Activated CD4-positive, alpha-beta T cell treated with anti-CD3 and anti-CD28 coated beads, Interleukin-2, amount 50 U/mL, for 24 hours (primary cell): ENCODE measurements at places on chromosomes 11 and 22.

DNA sequence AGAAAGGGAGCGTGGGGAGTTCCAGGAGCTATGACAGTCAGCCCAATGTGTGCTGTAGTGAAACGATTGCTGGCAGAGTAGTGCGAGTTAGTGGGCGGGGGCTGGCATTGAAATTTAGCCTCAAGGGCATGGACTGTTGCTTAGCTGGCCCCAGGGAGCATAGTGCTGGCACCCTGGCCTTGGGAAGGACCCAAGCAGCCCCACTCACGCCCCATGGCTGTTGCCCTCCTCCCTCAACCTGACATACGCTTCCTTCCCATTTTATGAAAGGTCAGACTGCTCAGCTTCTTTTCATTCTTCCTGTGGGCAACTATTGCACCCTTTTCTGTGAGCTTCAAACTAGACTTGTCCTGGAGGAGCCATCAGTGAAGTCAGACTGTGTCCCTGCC lies 52.0 kb upstream of the SUSD2 start:
- no peak for DNase-seq

- no peak for DNase-seq
Observed at GRCh38 chr22:25475257-25476022, 89.0 kb upstream of the GRK3 start.

DNA sequence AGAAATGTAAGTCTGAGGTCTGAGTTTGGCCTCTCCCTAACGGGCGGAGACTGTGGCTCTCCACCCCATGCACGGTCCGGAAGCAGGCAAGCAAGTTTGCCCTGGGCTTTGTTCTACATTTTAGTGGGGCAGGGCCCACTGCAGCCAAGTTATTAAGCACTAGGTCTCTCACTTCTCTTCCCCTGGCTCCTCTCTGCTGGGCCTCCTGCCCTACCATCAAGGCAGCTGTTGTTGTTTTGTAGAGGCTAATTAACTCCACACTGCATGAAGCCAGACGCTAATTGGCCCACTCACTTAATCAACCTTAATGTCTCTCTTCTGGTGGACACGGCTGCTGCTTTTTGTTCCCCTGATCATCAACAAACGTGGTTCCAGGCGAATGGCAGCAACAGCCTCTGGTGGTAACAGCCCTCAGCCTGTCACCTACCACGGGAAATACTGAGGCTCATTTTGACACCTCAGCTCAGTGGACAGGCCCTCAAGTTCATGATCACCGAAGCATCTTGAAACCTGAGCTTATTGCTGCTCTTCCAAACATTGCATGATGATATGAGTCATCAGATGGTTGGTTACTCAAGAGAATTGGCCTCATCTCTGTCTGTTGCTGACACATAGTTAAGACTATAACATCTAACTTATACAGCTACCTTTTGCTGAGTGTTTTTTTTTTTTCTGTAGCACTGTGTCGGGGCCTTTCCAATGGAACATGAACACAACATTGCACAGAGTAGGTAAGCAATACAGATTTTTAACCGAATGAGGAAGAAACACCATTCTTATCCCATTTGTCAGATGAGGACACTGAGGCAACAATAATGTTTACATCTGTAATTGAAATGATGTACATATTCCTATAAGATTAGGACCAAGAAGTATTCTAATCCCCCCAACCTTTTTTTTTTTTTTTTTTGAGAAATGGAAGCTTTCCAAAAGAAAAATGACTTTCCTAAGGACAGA lies 20.8 kb upstream of the LMO2 start:
- no peak for DNase-seq

DNA sequence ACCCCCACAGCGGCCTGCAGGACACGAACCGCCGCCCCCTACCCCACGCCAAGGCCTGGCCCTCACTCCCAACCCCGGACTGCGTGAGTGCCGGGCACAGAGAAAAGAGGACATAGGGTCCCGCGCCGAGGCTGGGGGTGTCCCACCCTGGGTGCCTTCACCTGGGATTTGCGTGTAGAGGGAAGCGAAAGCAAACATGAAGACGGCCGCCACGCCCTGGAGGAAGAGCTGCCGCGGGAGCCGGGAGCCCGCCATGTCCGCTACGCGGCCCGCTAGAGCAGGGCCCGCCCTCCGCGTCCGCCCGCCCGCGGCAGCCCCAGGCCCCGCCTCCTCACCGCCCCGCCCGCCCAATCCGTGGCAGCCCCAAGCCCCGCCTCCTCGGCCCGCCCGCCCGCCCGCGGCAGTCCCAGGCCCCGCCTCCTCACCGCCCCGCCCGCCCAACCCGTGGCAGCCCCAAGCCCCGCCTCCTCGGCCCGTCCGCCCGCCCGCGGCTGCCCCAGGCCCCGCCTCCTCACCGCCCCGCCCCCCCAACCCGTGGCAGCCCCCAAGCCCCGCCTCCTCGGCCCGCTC lies at the start of gene LMF2:
TSS of gene LMF2 (minus strand) at position 282 of the 570 bp plus-strand sequence. CDS start at position 255, 27 bp downstream.
- peak; percentile 87 for DNase-seq

DNA sequence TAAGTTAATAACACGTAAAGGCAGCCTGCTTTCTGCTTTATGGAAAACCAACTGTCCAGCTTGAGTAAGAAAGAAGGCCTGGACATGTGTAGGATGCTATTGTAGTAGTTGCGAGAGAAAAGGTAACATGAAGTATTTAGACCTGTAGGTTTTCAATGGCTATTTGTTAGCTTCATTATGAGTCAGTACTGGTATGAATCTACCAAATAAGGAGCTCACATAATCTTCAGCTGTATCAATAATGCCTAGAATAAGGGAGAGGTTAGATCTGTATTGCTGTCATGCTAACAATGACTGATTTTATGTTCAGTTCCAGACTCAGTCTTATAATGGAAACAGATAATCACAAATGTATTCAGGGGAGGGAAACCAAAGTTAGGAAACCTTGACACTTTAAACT lies 550.3 kb downstream of the CNTN5 start:
- no peak for DNase-seq

DNA sequence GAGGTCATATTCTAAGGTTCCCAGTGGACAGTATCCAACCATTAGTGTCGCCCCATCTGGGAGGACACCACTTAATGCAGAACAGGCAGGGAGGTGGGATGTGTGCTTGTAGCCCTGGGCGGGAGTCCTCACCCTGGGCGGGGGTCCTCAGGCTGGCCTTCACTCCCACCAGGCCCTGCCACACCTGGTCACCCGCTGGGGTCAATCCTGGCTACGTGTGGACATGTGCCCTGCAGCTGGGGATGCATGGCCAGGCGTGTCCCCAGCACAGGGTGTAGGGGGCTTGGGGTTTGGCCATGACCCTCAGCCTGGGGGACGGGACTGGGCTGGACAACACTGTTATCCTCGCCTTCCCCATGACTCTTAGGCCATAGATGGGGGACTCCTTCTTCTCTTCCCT lies 18.8 kb downstream of the TRPM5 start:
- DNase-seq, result no peak

DNA sequence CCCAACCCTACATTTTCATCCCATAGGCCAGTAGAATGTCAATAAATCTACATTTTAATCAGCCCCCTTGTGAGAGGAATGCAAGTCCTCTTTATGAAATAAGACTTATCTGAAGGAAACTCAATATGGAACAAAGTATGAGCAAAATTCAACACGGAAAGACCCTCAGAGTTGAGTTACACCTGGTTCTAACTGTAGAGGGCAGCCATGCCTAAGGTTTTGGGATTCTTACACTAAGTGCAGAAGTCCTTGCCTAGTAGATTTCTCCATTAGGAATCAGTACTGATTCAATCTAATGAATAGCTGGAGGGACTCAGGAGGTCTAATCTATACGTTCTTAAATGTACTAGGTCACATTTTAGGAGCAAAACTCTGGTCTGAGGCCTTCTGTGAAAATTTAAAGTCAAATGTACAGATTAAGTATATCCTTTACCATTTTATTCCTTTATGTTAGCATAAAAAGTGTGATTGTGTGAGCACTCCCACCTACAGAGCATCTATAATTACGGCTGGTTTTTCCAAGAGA lies 904.5 kb downstream of the DLG2 start:
- DNase-seq, result no peak

- peak; percentile 9 for DNase-seq
Observed at GRCh38 chr11:102560555-102561011, 30.0 kb upstream of the MMP7 start.

DNA sequence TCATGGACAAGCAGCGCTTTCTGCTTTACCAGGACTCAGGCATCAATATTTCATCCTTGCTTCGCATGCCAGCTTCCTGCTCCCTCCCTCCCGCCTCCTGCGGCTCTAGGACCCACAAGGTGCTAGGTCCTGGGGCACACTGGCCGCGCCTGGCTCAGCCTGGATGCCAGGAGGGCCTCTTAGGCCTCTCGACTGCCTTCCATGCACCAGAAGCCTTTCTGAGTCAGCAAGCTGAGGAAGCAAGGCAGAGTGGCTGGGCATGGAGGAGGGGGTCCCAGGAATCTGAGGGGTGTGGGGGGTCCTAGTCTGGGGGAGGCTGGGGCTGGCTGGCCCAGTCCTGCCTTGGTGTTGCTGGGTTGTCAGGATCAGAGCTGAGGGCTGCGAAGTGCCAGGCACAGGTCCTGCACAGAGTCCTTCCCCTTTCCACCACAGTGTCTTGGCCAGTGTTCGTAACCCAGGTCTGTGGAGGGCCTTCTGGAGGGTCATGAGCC lies 61.0 kb upstream of the THY1 start:
- DNase-seq, result no peak

- no peak for DNase-seq
Observed at GRCh38 chr22:20392983-20393704, 807 bp upstream of the ZNF74 start.

GRCh38 chr11:129608711-129609110 lies 206.9 kb upstream of the TMEM45B start:
- DNase-seq, result no peak

DNA sequence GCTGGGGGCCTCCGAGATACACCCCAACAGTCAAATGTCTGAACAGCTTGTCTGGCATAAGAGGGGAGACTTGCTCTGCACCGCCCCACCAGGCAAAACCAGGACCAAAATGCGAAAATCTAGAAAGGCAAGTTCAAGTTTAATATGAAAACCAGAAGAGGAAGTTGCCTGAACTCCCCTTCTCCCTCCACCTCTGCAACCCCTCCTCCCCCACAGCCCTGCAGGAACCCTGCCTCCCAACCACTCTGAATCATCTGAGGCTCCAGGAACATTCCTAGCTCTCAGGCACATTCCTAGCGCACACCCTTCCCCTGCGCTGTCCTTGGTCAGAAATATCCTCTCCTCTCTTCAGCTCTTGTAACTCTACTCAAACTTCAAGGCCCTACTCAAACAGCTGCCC lies 36.7 kb downstream of the ISX start:
- DNase-seq, result no peak

DNA sequence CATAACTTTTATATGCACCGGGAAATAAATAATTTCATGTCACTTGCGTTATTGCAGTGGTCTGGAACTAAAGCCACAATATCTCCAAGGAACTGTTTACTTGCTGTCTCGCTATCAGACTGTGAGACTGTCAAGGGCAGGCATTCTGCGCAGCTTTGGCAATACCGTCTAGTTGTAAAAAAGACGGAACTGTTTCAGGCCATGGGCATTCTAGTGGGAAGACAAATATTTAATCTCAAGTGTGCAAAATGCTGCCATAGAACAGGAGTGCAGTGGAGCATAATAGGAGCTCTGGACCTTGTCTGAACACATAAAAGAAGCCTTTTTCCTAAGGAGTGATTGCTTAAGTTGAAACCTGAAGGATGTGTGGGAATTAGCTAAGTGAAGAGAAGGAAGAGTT lies 53.8 kb downstream of the PACS1 start:
- DNase-seq, result no peak

DNA sequence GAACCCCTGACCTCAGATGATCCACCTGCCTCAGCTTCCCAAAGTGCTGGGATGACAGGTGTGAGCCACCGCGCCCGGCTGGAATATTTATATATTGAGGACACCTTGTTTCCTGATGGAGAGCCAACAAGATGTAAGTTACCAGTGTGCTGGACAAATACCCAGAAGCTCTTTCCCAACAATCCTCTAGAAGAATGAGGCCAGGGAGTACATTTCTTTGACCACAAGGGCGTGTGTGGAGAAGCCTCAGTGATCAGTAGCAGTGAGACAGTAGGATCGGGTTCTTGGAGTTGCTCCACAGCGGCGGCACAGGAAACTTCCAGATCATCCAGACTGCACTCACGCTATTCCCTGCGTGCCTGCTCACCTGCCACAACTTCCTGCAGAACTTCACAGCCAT lies 10.3 kb upstream of the POLA2 start:
- no peak for DNase-seq

DNA sequence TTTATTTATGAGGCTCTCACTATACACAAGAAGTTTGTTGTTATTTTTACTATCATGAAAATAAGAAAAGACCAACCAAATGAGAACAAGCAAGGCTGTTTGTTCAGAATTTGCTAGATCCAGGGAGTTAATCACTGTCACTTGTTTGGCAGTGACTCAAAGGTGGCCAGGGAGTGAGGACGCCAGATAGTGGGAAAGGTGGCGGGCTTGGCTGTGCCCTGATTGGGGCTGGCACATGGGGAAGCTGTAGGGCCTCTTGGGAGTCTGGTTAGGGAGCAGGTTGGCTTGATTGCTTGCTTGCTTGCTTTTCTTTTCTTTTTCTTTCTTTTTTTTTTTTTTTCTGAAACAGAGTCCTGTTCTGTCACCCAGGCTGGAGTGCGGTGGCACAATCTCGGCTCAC lies 53.1 kb upstream of the SLC22A12 start:
- no peak for DNase-seq

- DNase-seq, result no peak
Observed at GRCh38 chr22:23523713-23524112, 56.4 kb downstream of the IGLL1 start.

GRCh38 chr22:16925407-16925966 lies 82.5 kb downstream of the GAB4 start:
- no peak for DNase-seq

DNA sequence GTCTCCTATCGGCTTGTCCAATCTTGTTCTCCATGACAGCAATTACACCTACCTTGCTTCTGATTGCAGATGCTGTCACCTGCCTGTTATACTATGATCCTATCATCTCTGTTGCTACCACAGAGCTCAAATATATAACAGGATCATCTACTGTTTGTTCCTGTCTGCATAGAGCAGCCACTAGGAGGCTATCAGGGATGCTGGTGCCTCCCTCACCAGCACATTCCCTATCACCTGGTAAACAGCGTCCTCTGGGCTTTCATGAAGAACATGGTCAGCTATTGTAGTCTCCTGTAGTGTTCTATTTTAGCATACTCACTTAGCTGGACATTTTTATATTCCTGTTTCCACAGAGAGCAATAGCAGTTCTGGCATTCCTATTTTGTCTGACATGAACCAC lies 87.8 kb upstream of the FAT3 start:
- DNase-seq, result no peak

GRCh38 chr11:75812542-75813040 lies 2.4 kb upstream of the UVRAG start:
- DNase-seq, result no peak

- DNase-seq, result no peak
Observed at GRCh38 chr22:28857288-28857687, 26.1 kb upstream of the ZNRF3 start.
